ENCODE measurements at places on chromosomes 7 and 10. TPM values are rescaled to one million over a fixed set of nuclear protein-coding genes. Genes with fewer than 3 reads are reported as not detected.

The MCM10 gene
- 12.6 TPM for total RNA-seq

The EBLN1 gene
- not detected for total RNA-seq

The WAPL gene
- 24.8 TPM for total RNA-seq

The STAG3 gene
- total RNA-seq: 0.14 TPM

The CPA4 gene
- total RNA-seq: 31.7 TPM

The POMZP3 gene
- 3.6 TPM for total RNA-seq

The DRGX gene
- total RNA-seq: not detected

The FAM170B gene
- total RNA-seq: not detected

The ADAM12 gene
- 0.09 TPM for total RNA-seq

The CPSF4 gene
- total RNA-seq: 34.7 TPM

The CPEB3 gene
- 0.51 TPM for total RNA-seq

The SUN3 gene
- total RNA-seq: not detected

The NKX1-2 gene
- total RNA-seq: 3.3 TPM

The GRID1 gene
- total RNA-seq: not detected

The AGK gene
- total RNA-seq: 21.1 TPM

The FAM180A gene
- total RNA-seq: not detected

The BAZ1B gene
- 32.7 TPM for total RNA-seq

The ALDH18A1 gene
- 83.9 TPM for total RNA-seq

The ARHGEF5 gene
- 40.6 TPM for total RNA-seq

The CTAGE8 gene
- total RNA-seq: 0.51 TPM

The SPDYE11 gene
- not detected for total RNA-seq

The GATA3 gene
- 0.09 TPM for total RNA-seq

The ST8SIA6 gene
- not detected for total RNA-seq

The GARIN1A gene
- 0.21 TPM for total RNA-seq
